ENCODE measurements at places on chromosomes 12 and 14.

DNA sequence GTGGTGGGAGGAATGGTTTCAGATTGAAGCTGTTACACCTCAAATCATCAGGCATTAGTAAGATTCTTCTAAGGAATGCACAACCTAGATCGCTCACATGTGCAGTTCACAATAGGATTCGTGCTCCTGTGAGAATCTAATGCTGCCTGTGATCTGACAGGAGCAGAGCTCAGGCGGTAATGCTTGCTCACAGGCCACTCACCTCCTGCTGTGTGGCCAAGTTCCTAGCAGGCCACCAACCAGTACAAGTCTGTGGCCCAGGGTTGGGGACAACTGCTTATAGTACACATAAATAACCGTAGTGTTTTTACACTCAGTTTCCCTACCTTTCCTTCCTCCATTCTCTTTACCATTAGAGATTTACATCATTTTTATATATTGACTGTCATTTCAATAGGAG, 121.4 kb downstream of the SLCO1B3 start:
- DNase-seq: no peak

- no peak for DNase-seq
Observed at GRCh38 chr12:116406529-116406928, 129.0 kb upstream of the MED13L start.

DNA sequence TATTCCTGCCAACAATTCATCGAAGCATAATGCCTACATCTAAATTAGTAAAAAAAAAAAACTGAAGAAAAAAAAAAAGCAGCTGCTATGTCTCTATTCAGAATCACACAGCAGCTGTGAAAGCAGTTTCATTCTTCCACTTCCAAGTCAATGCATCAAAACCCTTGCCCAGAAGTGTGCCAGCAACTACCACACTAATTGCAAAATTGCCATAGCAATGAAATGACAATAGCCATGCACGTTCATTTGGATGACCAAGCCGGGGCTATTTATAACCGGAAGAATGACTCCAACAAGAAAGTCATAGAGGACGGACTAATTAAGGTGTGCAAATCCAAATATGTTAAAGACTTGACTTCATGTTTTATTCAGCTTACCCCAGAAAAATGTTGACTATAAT, 42.5 kb downstream of the SLC2A13 start:
- DNase-seq: no peak

GRCh38 chr14:102227184-102227964, 77.6 kb downstream of the MOK start:
- DNase-seq: no peak

- DNase-seq: no peak
Observed at GRCh38 chr14:95322651-95323050, 2.9 kb upstream of the CLMN start.

DNA sequence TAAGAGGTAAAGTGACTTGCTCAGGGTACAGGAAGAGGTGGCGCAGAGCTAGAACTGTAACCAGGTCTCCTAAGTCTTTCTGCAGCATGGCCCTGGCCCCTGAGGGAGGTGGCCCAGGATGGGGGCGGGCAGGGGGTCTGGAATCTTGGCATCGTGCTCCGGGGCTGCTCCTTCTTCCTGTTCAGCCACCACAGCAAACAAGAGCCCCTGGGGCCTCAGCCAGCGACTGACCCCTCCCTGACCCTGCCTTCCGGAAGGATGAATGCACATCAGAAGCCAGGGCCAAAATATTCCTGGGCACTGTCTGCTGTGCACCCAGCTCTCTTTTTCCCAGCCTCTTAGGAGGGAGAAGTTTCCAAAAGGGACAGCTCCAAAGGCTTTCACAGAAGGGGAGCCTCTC, 242.8 kb downstream of the DPF3 start:
- no peak for DNase-seq

GRCh38 chr14:52366796-52367315, 52.7 kb downstream of the PTGER2 start:
- DNase-seq: no peak

- DNase-seq: peak; percentile 72
Observed at GRCh38 chr12:69052613-69053408, 119.8 kb upstream of the CPM start.

GRCh38 chr14:44361083-44361482, 146.0 kb downstream of the FSCB start:
- DNase-seq: no peak

GRCh38 chr14:56501909-56502530, 77.6 kb upstream of the TMEM260 start:
- no peak for DNase-seq

- DNase-seq: no peak
Observed at GRCh38 chr12:81866081-81866480, 106.9 kb upstream of the PPFIA2 start.

GRCh38 chr14:66038618-66039017, 447.6 kb upstream of the CCDC196 start:
- DNase-seq: no peak

- DNase-seq: no peak
Observed at GRCh38 chr12:131103669-131104462, 150.2 kb downstream of the ADGRD1 start.

DNA sequence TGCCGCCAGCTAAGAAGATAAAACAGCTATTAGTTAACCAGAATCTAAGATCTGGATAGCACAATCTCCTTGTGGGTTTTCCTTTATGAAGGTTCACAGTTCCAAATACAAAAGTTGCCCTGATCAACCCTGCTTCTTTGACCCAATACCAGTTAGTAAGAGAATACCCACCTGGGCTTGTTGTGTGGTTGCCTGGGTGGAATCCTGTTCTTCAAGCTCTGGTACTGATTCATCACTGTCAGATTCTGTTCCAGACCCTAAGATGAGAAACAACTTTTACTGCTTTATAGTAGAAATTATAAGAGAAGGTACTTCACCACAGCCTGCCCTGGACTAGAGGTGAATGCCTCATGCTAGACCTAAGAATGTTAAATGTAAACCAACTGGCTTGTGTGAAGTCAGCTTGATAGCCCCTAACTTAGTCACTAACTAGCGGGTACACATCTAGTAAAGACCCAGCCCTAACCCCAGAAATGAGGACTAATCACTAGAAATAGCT, 10.6 kb downstream of the NACA start:
- DNase-seq: no peak

DNA sequence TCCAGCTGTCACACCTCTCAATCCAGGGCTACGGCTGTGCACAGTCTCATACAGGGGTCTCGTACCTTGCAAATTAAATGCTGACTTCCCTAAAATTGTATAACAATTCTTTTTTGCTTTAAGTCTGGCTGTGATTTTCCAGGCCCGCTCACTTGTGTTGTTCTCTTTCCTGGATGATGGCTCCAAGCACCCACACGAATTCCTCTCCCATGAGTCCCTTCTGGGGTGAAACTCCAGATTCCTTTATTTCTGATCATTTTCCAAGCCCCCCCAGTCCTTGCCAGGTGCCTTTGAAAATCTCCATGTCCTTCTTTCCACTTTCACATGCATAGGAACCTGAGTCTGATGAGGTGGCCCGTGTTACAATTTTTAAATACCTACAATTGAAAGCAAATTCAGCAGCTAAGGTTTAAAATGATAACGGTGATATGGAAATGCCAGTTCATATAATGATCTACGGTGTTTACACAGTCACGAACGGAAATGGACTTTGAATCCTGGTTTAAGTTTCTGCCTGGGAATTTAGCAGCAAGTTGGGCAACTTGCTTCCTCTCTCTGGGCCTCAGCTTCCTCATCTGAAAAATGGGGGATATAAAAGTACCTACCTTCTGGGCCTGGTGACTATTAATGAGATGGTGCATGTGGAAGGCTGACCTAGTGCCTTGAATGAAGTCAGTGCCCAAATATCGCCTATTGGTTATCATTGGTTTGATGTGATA, 85.5 kb downstream of the STAB2 start:
- DNase-seq: no peak

- DNase-seq: no peak
Observed at GRCh38 chr14:61533513-61534255, 161.6 kb upstream of the HIF1A start.

GRCh38 chr12:84982888-84983287, 53.2 kb downstream of the TSPAN19 start:
- no peak for DNase-seq

DNA sequence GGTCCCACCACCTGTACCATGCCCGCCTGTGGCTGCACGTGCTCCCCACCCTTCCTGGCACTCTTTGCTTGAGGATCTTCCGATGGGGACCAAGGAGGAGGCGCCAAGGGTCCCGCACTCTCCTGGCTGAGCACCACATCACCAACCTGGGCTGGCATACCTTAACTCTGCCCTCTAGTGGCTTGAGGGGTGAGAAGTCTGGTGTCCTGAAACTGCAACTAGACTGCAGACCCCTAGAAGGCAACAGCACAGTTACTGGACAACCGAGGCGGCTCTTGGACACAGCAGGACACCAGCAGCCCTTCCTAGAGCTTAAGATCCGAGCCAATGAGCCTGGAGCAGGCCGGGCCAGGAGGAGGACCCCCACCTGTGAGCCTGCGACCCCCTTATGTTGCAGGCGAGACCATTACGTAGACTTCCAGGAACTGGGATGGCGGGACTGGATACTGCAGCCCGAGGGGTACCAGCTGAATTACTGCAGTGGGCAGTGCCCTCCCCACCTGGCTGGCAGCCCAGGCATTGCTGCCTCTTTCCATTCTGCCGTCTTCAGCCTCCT, 1.1 kb downstream of the INHBE start:
- peak; percentile 55 for DNase-seq

GRCh38 chr12:48422060-48422459, 50.3 kb upstream of the ANP32D start:
- DNase-seq: no peak

DNA sequence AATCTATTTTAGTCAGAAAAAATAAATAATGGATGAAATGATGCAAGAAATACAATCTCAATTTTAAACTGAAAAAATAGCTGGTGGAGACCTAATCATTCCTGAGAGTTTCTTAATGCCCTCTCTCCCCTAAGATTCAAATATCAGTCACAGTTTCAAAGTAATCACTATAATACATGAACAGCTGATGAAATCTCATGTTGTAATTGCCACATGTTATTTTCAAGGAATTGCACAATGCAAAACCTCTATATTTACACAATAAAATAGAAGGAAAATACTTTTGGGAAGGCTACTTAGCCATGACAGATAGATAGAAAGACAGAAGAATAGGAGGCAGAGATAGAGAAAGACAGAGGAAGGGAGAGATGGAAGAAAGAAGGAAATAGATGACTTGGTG, 18.2 kb downstream of the IFNG-AS1 start:
- no peak for DNase-seq

- DNase-seq: no peak
Observed at GRCh38 chr14:59707778-59708561, 131.4 kb upstream of the CCDC175 start.

GRCh38 chr14:95830386-95830785, 46.2 kb upstream of the TUNAR start:
- DNase-seq: no peak

DNA sequence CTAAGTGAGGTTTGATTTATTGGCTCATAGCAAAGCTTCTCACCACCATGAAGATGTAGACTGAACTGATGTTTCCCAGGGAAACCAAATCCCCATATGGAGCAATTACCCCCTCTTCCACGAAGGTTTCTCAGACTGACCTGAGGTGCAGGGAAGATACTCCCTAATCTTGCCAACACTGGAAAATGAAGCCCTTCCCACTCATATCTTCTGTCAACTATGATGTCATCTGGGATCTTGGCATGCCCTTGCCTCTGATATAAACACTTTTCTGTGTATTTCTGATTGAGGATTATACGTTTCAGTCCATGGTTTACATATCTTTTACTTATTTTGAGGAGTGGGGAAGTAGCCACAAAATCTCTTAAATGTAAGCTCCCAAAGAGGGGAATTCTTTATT, 14.1 kb upstream of the CISTR start:
- DNase-seq: no peak

DNA sequence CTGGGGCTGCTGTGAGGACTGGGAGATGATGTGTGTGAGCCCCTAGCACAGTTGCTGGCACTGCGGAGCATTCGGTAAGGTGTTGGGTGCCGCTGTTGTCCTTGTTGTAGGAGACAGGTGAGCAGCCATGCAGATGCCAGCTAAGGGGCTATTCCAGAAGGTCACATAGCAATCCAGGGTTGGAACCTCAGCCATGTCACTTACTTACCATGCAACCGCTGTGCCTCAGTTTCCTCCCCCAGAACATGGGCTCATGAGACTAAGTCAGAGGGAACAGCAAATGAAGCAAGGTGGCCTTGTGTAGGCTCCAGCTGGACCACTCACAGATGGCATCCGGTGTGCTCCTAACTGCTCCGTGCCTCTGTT, 13.2 kb downstream of the DTX1 start:
- no peak for DNase-seq

- DNase-seq: no peak
Observed at GRCh38 chr14:55645845-55646832, 66.1 kb downstream of the KTN1 start.

- DNase-seq: no peak
Observed at GRCh38 chr12:93880853-93881522, 203.8 kb downstream of the CRADD start.

- no peak for DNase-seq
Observed at GRCh38 chr14:43413084-43413483, 1094.0 kb downstream of the FSCB start.

DNA sequence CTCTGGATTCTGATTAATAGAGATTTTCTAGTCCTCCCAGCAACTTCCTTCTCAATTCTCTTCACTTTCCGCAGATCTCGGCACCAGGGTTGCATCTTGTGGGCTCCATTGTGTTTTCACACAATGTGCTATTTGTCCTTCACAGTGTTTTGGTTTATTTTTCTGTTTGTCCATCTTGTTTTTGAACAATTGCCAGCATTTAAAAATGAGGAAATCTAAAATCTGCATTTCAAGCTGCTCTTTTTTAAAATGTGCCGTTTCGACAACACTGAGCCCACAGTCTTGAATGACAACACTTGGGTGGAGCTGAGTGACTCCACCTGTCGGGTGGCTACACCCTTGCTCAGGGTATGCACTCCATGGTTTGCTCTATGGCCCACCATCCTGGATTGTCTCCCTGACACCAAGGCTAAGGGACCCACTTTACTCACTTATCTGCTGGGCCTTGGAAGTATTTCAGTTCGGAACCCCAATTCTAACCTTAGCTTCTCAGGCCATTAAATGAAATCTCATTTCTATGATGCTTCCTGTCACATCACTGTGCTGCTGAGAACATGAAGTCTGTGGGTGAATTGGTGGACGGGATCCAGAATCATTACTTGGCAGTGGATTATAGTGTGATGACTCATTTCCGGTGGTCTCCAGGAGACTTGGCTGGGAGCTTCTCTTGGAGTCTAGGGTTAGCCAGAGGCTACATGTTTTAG, 3.4 kb upstream of the MYRFL start:
- DNase-seq: no peak

- DNase-seq: no peak
Observed at GRCh38 chr12:52366738-52367485, at the start of gene KRT85. TSS of gene KRT85 (minus strand) at chr12:52367481. CDS start at chr12:52367405, 76 bp downstream.

DNA sequence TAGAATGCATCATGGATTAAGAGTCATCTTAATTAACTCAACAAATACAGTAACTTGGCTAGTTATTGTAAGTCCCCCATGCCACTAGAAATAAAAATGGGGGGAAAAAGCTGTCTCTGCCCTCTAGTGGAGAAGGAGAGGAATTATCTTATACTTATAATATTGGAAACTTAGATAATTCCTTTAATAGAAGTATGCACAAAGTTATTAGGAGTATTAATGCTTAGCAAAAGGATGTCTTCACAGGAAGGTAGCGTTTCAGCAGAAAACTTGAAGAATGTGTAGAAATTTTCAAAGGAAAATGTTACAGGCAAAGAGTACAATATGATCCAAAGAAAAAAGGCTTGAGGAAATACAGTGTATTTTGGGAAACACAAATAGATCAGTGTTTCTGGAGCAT, 19.8 kb downstream of the OR5AU1 start:
- DNase-seq: no peak

- no peak for DNase-seq
Observed at GRCh38 chr12:107602446-107602845, 83.2 kb upstream of the PWP1 start.

Measured in stimulated activated CD4-positive, alpha-beta T cell treated with anti-CD3 and anti-CD28 coated beads, Interleukin-4, amount 100 ng/mL, for 24 hours (primary cell).